ENCODE measurements at places on chromosomes 7 and 10. TPM values are rescaled to one million over a fixed set of nuclear protein-coding genes. Genes with fewer than 3 reads are reported as not detected.

Gene CCL26
- 22.3 TPM for total RNA-seq

- DNase-seq = no peak
These were observed 968 bp upstream of the OPN4 start for GRCh38 chr10:86653379-86653778.

Gene CDNF
- total RNA-seq = 0.92 TPM

- peak; percentile 93 for DNase-seq
These were observed 842 bp upstream of the SKIDA1 start for GRCh38 chr10:21526188-21526859.

GRCh38 chr7:96236198-96237039 lies 85.5 kb downstream of the SLC25A13 start:
- DNase-seq = peak; percentile 67
